BJ (cell line): ENCODE measurements at places on chromosomes 2 and 18.

DNA sequence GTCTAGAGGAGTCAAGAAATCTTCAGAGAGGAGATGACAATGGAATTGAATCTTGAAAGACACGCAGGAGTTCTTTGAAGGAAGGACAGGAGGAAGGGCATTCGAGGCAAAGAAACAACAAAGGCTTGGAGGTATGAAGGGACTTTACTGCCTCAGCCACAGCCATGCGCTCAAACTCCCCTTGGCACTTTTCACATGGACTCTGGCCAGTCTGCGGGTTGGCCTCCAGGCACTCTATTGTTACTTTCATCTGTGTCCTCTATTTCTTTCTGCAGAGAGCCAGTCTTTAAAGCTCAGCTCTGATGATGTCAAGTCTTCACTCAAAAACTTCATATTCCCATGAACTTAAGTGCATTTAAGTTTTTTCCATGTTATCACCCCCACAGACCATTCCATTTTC lies 95.4 kb downstream of the ZAP70 start:
- no peak for DNase-seq

GRCh38 chr2:216960671-216961268 lies 100.9 kb upstream of the TNP1 start:
- DNase-seq: no peak

- DNase-seq: no peak
These were observed 3.8 kb upstream of the LPIN2 start for GRCh38 chr18:3016585-3017297.

GRCh38 chr18:42734520-42734919 lies 381.0 kb downstream of the RIT2 start:
- DNase-seq: no peak

DNA sequence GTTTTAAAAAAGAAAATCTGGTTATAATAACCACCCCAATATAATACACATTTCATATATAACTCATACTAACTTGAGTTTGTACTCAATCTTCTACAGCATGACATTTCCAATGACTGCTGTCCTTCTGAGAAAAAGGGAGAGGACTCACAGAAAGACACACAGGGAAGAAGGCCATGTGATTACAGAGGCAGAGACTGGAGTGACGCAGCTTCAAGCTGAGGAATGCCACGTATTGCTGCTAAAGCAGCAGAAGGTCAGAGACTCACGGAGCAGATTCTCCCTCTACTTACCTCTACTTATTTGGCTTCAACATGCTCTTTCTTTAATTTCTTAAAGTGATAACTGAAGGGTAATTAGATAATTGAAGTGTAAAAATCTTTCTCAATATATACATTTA lies 753.5 kb upstream of the PKDCC start:
- no peak for DNase-seq

- no peak for DNase-seq
These were observed 117.7 kb downstream of the RBMS1 start for GRCh38 chr2:160375802-160376469.

- no peak for DNase-seq
These were observed 35.8 kb downstream of the CIB4 start for GRCh38 chr2:26605195-26605998.

DNA sequence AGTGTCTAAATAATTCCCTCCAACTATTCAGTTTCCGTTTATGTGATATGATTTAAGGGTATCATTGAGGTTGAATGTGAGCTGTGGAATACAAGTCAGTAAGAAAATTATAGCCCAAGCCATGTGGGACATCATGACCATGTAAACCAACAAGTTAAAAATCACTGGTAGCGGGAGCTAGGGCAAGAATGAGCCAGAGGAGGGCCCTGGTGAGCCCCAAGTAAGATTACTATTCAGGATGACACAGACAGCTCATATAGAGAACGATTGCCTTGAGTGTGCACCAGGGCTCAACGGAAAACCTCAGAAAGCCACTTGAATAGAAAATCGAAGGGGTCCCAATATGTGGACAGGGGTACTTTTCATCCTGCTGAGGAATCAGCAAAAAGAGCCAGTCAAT lies 87.8 kb upstream of the RBMS1 start:
- DNase-seq: no peak

- DNase-seq: no peak
These were observed 2.0 kb upstream of the RAB3GAP1 start for GRCh38 chr2:135050132-135050531.

GRCh38 chr2:54722641-54723040 lies 821 bp upstream of the EML6 start:
- DNase-seq: peak; percentile 11

GRCh38 chr18:8747440-8747937 lies 42.1 kb downstream of the MTCL1 start:
- DNase-seq: peak; percentile 84

GRCh38 chr18:36629836-36630235 lies 199.0 kb downstream of the TPGS2 start:
- no peak for DNase-seq

- DNase-seq: no peak
These were observed 725 bp downstream of the SLC66A2 start for GRCh38 chr18:79950515-79951341.

DNA sequence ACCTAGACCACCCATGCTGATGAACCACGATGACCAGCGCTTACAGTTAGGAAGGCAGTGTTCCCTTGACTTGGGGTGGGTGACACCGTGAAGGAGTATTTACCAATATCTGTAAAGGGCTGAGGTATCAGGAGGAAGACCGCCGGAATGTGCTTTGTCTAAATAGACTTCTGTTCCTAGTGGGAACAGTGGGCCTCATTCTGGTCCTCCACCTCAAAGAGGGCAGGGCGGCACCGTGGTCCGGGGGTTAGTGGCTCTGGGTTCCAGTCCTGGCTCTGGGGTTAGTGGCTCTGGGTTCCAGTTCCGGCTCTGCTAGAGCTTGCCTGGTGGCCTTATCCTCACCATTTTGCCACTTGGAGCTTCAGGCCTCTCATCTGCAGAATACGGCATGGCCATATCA lies 91.6 kb upstream of the SMAD2 start:
- no peak for DNase-seq

DNA sequence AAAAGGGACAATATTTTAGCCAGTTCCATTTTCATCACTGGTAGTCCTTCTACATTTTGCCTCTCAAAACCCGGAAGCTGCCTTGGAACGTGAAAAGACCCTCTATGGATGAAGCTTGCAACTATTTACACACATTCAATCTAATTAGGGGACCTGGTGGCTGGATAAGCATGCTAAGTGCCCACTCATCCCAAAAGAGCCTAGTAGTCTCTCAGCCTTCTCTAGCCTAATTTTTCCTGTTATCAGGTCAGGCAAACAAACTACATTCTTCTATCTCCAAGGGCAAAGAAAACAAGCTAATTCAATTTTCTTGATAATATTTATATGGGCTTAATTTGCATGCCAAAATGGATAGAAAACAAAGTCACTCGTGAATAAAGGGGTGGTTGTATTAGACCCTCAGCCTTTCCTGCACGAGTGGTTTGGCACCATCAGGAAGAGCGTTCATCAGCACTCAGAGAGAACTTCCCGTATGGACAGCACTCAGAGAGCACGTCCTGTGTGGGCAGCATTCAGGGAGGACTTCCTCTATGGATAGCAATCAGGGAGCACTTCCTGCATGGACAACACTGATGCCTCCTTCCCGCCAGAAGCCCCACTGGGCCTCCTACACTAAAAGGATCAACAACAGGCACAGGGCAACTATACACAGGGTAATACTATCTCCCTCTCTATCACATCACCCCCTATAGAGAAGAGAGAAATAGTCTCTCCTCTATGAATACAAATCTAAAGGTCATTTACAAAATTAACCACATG lies 122.2 kb downstream of the RBMS1 start:
- no peak for DNase-seq

DNA sequence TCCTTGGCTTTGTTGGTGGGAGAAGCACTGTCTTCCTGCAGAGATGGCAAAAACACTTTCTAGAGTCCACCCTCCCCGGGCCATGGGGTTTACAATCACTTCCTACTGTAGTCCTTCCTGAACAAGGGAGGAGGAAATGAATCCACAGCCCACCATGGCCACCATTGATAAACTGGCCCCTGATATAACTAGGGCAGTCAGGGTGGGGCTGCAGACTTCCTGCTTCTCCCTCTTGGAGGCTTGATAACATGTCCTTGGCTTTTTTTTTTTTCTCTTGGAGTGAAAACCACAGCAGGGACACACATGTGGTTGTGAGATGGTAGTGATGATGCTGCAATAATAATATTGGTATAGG lies 437.8 kb downstream of the ZNF521 start:
- DNase-seq: no peak

DNA sequence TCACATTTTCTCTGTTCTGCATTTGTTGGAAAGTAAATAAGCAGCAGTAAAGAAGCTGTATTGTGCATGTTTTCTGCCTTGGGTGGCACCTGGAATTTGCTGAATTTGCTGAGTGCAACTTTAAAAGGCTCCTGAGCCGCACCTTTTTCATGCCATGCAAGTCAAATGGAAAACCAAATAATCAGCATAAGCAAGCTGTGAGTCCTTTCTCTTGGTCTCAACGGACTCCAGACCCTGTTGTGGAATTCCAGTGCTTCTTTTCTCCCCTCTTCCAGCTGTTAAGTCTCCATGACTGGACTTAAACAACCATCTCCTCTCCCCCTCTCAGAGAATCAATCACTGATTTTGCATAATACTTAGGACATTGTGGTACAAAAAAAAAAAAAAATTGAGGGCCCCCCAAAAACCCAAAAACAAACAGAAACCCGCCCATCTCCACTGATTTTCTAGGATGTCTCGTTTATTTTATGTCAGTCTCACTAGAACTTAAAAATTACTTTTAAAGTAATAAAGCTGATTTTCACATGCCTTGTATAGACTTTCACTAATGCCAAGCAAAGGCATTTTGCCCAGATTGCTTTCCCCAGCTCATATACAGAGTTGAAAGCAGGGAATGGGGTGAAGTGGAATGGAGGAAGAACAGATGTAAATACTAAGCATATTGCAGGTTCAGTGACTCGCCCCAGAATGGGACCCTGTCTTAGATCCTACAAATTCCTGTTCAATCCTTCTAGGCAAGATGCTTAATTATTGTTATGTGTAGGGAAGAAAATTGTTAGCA lies 5.1 kb upstream of the CETN1 start:
- DNase-seq: no peak

DNA sequence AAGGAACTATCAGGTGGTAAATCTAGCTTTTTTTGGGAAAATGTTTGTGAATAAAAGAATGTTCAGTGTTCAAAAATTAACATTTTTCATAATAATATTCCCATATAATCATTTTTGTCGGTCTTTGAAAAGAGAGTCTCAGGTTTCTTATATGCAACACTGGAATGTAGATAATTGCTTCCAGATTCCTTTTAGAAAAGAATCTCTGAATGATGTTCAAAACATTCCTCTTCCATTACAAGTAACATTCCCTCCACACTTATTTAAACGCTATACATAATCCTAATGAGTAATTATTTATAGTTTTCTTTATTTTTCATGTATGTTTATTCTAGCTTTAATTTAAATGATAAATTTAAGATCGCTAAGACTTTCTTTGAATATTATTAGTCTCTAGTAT lies 7.0 kb downstream of the ZSWIM2 start:
- peak; percentile 59 for DNase-seq

DNA sequence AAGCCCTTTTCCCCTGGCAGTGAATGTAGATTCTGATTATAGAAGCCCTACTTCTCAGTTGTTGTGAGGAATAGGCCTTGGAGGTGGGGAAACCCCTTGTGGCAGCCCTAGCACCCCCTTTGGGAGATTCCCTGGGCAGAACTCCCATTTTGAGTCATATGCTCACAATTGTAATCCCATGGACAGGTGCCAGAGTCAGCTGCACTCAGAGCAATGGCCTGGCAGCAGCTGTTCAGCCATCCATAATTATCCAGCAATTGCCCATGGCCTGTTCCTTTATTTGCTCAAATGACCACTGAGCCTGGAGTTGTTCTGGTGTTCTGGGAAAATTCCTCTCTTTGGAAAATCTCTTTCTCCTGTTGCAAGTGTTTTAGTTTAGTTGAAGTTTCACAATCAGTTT lies 71.7 kb downstream of the PTRHD1 start:
- DNase-seq: peak; percentile 45

GRCh38 chr2:215370112-215370965 lies 58.5 kb downstream of the ATIC start:
- no peak for DNase-seq

GRCh38 chr2:218301176-218301819 lies 9.0 kb upstream of the TMBIM1 start:
- no peak for DNase-seq
